ENCODE measurements at places on chromosomes 3 and 15.

GRCh38 chr3:35745351-35745750, 106.0 kb downstream of the ARPP21 start:
- DNase-seq = no peak

DNA sequence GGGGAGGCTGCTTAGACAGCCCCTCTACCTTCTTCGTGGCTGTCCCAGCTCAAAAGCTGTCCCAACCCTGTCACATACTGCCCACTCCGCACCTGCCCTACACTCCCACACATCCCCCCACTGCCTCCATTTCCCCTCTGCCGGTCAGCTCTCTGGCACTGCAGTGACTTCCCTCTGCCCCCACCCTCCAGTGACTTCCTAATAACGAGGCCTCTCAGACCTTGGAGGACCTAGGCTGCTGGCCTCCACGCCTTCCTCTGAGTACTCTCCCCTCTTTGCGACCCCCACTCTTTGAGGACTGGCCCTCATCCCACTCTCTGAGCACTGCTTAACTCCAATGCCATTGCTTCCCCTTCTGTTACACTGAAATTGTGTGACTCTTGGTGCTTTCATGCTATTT, 45.3 kb downstream of the KY start:
- DNase-seq = no peak

DNA sequence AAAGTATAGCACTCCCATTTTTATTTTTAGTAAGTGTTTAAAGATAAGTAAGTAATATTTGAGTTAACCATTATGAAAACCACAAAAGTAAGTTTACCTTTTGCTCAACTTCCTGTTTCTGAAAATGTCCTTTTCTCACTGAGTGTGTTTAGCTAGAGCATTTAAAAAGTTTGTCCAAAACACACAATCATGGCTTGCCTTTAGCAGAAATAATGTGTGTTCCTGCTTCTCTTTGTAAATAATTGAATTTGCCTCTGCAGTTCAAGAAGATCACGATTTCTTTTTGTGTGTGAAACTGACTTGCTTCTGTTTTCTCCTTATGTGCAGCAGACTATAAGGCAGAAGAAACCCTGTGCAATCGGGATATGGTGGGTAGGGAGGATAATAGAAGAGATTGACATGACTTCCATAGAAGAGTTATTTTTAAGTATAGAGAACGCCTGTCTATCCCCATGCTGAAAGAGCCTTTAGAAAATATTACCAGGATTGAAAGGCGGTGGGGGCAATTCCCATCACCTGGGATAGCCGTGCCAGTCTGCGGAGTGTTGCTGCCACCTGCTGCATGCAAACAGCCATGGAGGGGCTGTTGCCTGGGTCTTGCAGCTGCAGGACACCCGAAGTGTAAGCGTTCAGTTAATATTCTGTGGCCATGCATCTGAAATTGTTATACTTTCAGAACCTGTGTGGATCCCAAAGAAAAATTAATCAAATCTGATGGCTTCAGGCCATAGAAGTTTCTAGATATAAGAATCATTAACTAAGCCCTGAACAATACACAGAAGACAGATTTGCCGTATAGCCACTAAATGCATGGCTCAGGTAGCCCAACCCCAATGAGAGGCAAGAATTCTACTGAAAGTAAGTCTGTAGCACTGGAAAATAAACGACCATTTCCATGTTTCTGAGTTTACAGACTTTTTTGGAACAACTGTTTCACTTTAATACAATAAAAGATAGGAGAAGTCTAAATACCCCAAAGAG, 2.4 kb upstream of the CD96 start:
- peak; percentile 13 for DNase-seq

DNA sequence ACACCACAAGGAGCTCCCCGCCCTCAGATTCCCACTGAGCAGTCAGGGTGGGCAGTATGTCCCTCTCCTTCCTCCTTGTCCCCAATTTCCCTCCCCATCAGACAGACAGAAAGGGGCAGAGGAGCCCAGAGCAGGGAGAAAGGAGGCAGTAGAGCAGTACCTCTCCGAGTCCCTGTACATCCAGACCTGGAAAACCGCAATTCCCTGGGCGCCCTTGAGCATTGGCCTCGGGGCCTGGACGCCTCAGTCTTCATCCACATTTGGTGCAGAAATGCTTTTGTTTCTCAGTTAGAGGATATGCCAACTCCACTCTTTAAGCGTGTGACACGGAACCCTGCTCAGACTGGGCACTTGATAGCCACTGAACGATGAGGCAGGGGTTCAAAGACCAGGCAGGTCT, 5.9 kb downstream of the ISG20 start:
- no peak for DNase-seq

DNA sequence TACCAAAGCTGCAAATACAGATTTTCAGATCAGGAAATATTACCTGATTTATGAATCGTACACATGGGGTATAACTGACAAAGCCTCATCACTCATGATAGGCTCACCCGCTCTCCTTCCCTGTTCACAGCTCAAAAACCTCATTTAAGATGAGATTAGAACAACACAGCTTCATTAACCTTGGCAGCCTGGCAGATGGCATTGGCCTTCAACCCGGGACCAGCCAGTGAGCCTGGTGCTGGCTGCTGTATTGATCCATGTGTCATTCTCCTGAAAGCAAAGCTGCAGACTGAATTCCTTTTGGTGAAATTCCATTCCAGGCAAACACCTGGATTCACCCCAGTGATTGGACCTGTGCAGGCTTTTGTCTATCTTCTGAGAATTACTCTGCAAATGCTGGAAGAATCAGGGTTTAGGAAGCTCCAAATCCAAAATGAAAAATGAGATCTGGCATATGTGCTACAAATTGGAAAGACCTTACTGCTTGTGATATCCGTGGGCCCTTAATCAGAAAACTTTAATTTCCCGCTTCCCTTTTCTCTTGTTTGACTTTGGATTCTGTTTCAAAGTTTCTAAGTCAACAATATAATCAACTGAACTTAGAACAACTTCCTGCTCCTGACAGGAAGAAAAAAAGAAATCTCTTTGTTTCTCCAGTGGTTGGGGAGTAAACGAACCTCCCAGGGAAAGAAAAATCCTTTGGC, 189.1 kb upstream of the KBTBD8 start:
- DNase-seq = no peak

GRCh38 chr3:8882642-8883041, 80.6 kb downstream of the RAD18 start:
- DNase-seq = no peak

DNA sequence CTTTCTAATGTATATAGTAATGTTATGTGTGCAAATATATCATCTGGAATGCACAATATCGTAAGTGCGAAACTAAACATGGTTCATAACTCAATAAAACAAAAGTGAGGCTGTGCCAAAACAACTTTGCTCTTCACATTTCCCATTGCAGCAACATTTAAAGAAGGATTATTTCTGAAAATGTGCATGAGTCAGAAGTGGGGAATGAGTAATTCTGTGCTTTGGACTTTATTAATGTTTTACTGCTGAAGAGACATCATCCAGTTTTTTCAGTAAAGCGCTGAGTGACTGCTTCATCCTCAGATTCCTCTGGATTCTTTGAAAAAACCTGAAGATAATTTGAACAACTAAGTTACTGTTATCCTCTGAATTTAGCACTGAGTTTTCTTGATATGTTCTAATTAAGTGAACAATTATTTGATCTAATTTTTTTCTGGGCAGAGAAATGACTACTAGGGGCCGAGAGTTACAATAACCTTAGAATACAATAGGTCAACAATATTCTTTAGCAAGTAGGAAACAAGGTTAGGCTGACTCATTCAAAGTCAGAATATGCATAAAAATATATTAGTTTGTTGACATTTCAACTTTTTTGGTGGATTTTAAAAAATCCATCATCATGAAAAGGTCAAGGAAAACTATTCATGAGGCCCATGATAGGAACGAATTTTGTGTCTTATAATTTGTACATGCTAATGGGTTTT, 20.0 kb upstream of the PLCL2 start:
- DNase-seq = peak; percentile 18

GRCh38 chr15:68431792-68432401, at the start of gene ITGA11:
ITGA11 (minus strand) TSS chr15:68432163; CDS start chr15:68432066, 97 bp downstream.
- no peak for DNase-seq

GRCh38 chr15:92997821-92998220, 91.2 kb downstream of the RGMA start:
- no peak for DNase-seq

GRCh38 chr3:73070675-73071575, 9.5 kb downstream of the EBLN2 start:
- no peak for DNase-seq

DNA sequence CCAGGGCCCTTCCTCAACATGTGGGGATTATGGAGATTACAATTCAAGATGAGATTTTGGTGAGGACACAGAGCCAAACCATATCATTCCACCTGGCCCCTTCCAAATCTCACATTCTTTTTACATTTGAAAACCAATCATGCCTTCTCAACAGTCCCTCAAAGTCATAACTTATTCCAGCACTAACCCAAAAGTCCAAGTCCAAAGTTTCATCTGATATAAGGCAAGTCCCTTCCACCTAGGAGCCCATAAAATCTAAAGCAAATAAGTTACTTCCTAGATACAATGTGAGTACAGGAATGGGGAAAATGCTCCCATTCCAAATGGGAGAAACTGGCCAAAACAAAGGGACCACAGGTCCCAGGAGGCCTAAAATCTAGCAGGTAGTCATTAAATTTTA, 309.5 kb upstream of the SLITRK3 start:
- no peak for DNase-seq

DNA sequence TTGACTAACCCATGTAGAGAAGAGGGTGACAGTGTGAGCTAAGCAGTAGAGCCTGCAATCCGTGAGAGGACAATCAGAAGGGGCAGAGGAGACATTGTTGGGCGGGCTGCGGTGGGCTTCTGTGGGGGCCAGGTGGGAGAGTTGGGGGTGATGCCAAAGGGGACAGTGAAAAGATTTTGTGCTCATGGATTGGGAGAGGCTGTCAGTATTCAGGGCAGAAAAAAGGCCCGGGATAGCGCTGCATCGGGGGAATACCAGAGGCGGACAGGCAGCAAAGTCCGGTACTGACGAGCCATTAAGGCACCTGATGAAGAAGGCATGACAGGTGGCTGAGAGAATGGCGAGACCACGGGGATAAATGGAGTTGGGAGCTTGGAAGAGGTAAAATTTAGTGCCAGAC, 1.3 kb upstream of the PXYLP1 start:
- no peak for DNase-seq

- DNase-seq = no peak
Measured at GRCh38 chr3:168322941-168323340, 227.2 kb upstream of the GOLIM4 start.

GRCh38 chr3:62253971-62254370, 119.4 kb downstream of the FEZF2 start:
- DNase-seq = no peak

DNA sequence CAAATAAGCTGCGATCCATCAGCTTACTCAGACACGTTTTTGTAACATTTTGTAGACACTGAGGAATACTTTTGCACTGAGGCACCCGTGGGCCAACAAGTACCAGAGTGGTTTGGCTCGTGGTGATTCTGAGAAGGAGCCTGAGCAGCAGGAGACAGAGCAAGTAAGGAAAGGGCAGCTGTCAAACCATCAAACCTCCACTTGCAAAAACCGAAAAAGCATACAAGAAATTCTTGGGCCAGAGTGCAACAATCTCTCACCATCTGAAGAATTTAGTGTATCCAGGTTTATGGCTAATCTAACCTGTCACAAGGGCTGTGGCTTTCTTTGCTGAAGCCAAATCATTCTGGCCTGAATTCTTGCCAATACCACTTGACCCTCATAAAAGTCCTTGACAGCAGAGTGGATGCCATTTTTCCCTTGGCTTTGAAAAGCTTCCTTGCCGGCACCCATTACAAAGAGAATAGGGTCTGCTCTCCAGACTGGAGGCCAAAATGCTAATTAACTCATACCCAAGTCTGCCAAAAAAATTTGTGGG, 56.7 kb downstream of the MYO1E start:
- DNase-seq = no peak

DNA sequence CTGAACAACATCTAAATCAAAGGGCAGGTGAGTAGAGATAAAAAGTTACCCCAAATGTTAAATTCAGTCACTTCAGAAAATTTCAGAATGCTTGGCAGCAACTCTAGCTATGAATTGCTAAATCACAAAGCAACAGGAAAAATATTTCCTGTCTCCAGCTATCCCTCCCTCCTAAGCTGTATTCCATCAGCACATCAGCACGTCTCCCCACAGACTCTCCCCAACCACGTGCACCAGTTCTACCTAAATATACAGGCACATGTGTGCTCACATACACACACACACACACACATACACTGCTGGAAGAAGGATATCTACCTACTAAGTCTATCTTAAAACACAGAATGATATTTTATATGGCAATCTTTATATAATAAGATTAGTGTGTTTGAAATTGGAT, 177.1 kb upstream of the ARHGEF26 start:
- no peak for DNase-seq

DNA sequence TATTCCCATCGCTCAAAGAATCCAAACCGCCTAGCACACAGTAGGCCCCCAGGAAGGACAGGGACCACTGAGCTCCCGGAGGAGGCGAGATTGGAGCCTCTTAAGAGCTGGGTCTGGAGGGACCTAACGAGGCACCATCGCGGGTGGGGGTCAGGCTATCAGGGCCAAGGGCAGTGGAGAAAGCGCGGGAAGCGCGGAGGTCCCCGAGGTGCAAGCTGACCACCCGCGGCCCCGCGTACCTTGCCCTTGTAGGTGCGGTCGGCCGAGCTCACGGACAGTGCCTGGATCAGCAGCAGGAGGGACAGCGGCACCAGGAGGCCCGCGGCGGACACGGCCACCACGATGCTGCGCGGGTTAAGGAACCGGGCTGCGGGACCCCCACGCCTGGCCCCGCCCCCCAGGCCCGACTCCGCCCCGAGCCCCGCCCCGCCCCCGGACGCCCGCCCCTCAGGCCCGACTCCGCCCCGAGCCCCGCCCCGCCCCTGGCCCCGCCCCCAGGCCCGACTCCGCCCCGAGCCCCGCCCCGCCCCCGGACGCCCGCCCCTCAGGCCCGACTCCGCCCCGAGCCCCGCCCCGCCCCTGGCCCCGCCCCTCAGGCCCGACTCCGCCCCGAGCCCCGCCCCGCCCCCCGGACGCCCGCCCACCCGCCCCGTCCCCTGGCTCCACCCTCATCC, 3.9 kb downstream of the ZDHHC19 start:
- DNase-seq = no peak

Measured in brain pericyte (primary cell).